ENCODE measurements at places on chromosomes 6 and 20. TPM values are rescaled to one million over a fixed set of nuclear protein-coding genes. Genes with fewer than 3 reads are reported as not detected.

DNA sequence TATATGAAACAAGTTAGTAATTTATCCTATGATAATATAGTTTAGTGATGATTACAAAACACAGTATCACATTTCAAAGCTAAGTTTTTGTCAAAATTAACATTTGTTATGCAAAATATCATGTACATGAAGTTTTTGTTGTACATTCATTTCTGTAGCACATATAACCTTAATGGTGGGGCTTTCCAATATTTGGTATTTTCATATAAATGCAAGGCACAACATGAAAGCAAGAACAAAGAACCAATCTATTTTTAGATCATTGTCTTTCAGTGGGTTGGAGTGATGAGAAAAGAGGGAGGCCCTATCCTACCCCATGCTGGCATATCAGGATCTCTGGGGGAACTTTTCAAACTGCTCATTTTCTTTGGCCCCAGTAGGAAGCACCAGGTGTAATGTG is 53.4 kb downstream of the FAM83B start:
- H3K4me3 ChIP-seq, result no peak overlapping the region
- no peak overlapping the region for H3K27ac ChIP-seq
- no peaks in the 10 kb centered on the region for H3K4me1 ChIP-seq
- no peaks in the 10 kb centered on the region for H3K36me3 ChIP-seq
- H3K27me3 ChIP-seq, result no peaks in the 10 kb centered on the region

GRCh38 chr6:79463621-79464050 is 73.6 kb downstream of the LCA5 start:
- no peaks in the 10 kb centered on the region for H3K4me1 ChIP-seq
- no peak overlapping the region for H3K27ac ChIP-seq
- H3K27me3 ChIP-seq, result no peaks in the 10 kb centered on the region
- DNase-seq, result no peak
- no peaks in the 10 kb centered on the region for H3K36me3 ChIP-seq

GRCh38 chr6:34011264-34011663 is 134.6 kb downstream of the GRM4 start:
- no peaks in the 10 kb centered on the region for H3K4me1 ChIP-seq
- no peaks in the 10 kb centered on the region for H3K36me3 ChIP-seq
- no peak for DNase-seq
- H3K27me3 ChIP-seq, result no peaks in the 10 kb centered on the region
- no peak overlapping the region for H3K4me3 ChIP-seq

DNA sequence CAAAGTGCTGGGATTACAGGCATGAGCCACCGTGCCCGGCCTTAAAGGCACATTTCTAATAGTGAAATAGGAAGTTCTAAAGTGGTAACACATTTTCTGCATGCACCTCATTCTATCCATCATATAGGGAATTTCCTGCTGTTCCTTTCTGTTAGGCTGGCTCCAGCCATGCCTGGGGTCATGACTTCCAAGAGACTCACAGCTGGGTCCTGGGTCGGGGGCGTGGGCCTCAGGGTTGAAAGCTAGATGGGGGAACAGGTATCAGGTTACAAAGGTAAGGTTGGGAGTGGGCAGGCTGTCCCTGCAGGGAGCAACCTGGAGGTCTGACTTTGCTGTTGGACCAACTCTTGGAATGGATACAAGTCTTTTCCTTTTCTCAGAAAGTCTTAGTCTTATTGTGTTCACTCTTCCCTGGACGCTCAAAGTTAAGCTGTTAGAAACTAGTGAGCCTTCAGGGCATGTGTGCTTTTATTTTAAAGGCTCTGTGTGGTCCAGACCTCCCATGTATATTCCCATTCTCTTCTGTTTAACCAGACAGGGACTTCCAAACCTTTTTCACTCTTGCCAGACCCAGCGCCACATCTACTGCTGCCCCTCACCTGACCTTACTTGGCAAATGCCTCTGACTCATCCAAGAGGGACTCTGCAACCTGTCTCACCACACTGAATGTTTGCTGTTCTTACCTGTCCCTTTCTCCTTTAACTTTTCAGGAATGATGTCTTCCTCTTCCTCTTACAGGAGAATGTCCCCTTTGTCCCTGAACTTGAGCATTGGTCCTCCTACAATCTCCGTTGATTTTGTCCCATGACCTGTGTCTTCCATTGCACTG is 64.4 kb downstream of the TMEM170B start:
- H3K36me3 ChIP-seq, result no peaks in the 10 kb centered on the region
- no peak overlapping the region for H3K27ac ChIP-seq
- no peak for DNase-seq
- H3K4me1 ChIP-seq, result peaks cover 20% of the 10 kb centered on the region
- no peak overlapping the region for H3K4me3 ChIP-seq

The TGM3 gene
- total RNA-seq, result 0.33 TPM

Measured in upper lobe of left lung (tissue), 6 donors.